ENCODE measurements at places on chromosomes 6 and 20. TPM values are rescaled to one million over a fixed set of nuclear protein-coding genes. Genes with fewer than 3 reads are reported as not detected.

The MYCT1 gene
- total RNA-seq = 65.6 TPM

DNA sequence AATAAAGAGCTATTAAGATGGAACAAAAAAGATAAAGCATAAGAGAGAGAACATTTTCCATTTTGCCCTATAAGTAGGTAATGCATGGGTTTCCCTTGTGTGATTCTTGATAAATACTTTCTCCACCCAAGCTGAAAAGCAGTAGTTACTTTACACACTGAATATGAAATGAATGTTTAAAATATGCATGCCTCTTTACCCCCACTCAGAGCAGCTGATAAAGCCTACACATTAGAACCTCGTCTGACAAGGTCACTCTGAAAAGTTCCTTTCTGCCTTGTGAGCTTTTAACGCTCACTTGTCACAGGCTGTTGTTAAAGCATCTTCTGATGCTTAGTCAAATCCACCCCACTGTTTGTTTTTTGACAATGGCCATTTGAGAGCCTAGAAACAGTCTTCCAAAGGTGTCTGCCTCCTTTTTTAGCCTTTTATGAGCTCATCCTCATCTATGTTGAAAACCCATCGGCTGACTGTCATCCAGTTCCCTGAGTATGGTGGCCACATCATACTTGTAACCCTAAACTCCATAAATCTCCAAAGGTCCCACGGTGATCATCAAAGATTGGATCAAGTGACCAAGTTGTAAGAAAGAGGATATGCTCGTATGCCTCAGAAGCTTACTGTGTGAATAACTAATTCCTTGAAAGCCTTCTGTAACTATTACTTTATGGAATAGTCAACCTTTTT, 102.8 kb downstream of the ATXN1 start:
- no peak for DNase-seq

DNA sequence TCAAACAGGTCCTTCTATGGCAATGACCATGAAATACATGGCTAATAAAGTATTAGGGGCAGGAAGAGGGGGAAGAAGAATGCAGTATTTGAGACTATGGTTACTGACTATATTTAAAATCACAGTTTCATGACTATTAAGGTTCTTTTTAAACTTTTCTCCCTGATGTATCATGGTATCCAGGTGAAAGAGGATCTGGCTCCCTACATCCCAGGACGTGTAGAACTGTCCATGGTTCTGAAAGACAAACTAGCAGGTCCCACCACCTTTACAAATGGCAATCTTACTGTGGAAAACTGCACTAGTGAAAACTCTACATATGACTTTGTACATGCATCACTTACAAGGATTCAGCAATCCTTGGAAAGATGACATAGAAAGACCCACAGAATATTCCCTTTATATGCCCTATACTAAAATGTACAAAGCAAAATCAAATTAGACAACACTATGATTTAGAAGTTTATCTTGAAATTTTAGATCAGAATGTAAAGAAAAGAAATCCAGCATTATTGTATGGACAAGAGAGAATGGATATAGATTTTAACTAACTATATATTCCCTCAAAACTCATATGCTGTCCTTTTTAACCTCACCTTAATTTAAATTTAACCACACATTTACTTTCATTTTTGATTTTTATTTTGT, 33.5 kb downstream of the RPP21 start:
- DNase-seq = no peak

DNA sequence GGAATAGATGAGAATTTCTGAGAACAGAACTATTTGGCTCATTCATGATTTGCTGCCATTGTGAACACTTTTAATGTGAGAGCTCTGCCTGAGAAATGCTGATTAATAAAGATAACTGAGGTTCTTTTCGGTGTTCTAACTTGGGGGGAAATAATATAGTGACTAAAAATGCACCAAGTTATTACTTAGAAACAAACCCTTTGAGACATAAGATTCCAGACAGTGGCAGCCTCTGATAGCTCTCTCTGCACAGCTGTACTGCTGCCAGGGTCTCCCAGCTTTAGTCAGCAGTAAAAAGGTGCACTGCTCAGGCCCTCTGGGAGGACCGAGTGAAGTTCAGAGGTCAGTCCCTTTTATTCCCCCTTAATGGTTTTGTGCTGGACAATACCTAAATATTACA, 2.5 kb upstream of the PRDM1 start:
- DNase-seq = no peak

GRCh38 chr6:2865694-2866151, 24.1 kb upstream of the SERPINB1 start:
- no peak for DNase-seq

Measured in omental fat pad (tissue), 4 donors.